Dermis microvascular lymphatic vessel endothelial cell (primary cell): ENCODE measurements at places on chromosomes 7 and 10.

- DNase-seq, result peak; percentile 95
Observed at GRCh38 chr7:115230882-115231571, 309.1 kb downstream of the MDFIC start.

- DNase-seq, result peak; percentile 84
Observed at GRCh38 chr10:16986406-16987205, 143.0 kb downstream of the CUBN start.

DNA sequence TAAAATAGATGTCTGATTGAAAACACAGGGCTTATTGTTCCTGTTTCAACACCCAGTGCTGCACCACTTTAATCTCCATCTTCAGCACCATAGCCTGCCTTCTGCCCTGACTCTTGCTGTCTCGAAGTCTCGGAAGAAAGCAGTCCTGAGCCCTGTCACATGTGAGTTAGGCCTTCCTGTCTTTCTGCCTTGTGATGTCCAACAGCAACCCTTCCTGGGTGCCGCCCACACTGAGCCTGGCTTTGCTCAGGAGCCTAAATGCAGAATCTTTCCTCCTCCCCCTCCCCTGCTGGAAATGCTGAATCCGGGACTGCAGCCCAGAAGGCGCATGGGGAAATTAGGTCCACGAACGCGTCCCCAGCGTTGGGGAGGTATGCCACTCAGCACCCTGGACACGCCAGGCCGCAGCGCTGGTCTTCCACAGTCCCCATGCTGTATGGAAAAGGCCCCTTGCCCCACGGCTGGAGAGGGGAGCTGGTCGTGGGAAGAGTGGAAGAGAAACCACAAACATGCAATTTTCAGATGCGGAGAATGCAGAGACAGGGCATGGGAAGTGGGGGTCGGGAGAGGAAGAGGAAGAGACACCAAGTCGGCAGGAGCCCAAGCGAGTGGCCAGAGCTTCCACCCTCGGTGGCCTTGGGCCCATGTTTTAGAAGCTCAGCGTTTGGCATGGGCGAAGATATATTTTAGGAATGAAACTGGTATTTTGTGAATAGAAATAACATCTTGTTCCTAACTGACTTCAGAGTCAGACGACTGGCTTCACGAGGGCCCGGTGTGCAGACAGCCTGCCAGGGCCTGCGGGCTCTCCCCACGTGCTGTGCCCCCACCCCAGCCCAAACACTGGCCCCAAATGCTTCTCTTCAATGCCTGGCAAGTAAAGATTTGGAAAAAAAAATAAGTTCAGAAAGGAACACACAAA, 656.1 kb upstream of the FOXK1 start:
- no peak for DNase-seq

DNA sequence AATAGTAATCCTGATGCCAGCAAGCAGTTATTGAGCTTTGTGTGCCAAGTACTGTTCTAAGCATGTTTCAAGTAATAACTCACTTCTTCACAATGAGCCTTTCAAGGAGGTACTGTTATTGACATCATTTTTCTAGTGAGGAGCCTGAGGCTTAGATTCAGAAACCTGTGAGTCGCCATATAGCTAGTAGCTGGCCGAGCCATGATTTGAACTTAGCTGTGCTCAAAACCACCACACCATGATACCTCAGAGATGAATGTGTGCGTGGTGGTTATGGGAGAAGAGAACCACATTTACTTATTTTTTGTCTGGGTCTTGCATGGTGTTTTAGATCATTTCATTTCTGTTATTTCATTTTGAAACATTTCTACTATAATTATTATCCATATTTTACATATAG, 578.9 kb downstream of the AUTS2 start:
- no peak for DNase-seq

GRCh38 chr10:1646332-1646731, 91.0 kb downstream of the ADARB2 start:
- DNase-seq, result no peak

- no peak for DNase-seq
Observed at GRCh38 chr10:128557149-128557710, 431.0 kb upstream of the MKI67 start.

DNA sequence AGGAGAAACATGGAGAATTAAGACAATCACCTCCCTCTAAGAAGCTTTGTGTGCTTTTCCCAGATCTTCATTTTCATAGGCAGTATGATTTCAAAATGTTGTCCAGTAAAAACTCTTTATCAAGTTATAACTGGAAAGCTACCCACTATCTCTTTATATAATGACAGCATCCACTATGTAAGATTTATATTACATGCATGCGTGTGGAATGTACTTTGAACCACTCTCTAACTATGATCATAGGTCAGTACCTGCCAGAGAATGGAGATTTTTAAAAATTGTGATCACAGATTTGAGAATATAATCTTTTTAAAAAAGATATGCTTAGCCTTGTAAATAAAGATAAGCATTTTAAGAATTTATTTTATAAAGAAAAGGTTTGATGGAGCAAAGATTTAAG, 17.9 kb downstream of the PAPSS2 start:
- DNase-seq, result no peak

GRCh38 chr7:84490661-84491060, 296.1 kb upstream of the SEMA3A start:
- no peak for DNase-seq

DNA sequence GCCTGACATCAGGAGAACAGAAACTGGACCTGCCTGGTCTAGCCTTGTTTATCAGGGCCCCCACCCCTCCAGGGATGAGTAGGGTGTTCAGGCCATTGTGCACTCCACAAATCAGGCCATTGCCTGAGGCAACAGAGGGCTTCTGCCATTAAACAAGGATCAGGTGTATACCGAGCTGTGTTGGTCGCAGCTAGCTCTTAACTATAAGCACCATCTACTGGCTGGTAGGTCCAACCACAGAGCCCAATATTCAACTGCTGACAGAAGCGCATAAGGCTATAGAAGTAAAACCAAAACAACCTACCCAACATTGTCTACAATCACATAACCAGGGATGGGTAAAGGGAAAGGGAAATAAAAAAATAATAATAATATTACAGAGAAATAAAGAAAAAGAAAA, 451.7 kb upstream of the TEX47 start:
- DNase-seq, result no peak

- peak; percentile 60 for DNase-seq
Observed at GRCh38 chr10:102580230-102580629, 64.0 kb upstream of the TRIM8 start.

- DNase-seq, result no peak
Observed at GRCh38 chr10:82529062-82529461, 654.1 kb downstream of the NRG3 start.

GRCh38 chr7:149871576-149871975, 2.2 kb upstream of the ATP6V0E2 start:
- no peak for DNase-seq

GRCh38 chr7:28702171-28702570, 256.0 kb downstream of the TRIL start:
- DNase-seq, result no peak

GRCh38 chr10:131819241-131820072, 81.4 kb upstream of the PPP2R2D start:
- no peak for DNase-seq

GRCh38 chr7:122886357-122887081, at the start of gene CADPS2:
CADPS2 (minus strand) TSS chr7:122886460; CDS start chr7:122886337, 123 bp downstream.
- DNase-seq, result peak; percentile 92

- no peak for DNase-seq
Observed at GRCh38 chr10:72035252-72035887, 53.0 kb downstream of the SPOCK2 start.
